ENCODE measurements at places on chromosomes 12 and 14.

- DNase-seq, result no peak
- H3K27me3 ChIP-seq, result no peaks in the 10 kb centered on the region
- H3K4me3 ChIP-seq, result no peak overlapping the region
- H3K36me3 ChIP-seq, result no peaks in the 10 kb centered on the region
- no peak overlapping the region for H3K27ac ChIP-seq
- no peaks in the 10 kb centered on the region for H3K4me1 ChIP-seq
These were observed 153.1 kb downstream of the ALG10B start for GRCh38 chr12:38469715-38470114.

GRCh38 chr12:47634127-47634526 lies 71.7 kb downstream of the RPAP3 start:
- no peak overlapping the region for H3K4me3 ChIP-seq
- peaks cover 60% of the 10 kb centered on the region for H3K36me3 ChIP-seq
- H3K27me3 ChIP-seq, result no peaks in the 10 kb centered on the region
- no peaks in the 10 kb centered on the region for H3K4me1 ChIP-seq

- peaks cover 18% of the 10 kb centered on the region for H3K36me3 ChIP-seq
- H3K4me1 ChIP-seq, result peaks cover 21% of the 10 kb centered on the region
- no peak overlapping the region for H3K27ac ChIP-seq
- no peak overlapping the region for H3K4me3 ChIP-seq
- no peak for DNase-seq
These were observed 80.1 kb downstream of the PLXNC1 start for GRCh38 chr12:94228488-94228907.

DNA sequence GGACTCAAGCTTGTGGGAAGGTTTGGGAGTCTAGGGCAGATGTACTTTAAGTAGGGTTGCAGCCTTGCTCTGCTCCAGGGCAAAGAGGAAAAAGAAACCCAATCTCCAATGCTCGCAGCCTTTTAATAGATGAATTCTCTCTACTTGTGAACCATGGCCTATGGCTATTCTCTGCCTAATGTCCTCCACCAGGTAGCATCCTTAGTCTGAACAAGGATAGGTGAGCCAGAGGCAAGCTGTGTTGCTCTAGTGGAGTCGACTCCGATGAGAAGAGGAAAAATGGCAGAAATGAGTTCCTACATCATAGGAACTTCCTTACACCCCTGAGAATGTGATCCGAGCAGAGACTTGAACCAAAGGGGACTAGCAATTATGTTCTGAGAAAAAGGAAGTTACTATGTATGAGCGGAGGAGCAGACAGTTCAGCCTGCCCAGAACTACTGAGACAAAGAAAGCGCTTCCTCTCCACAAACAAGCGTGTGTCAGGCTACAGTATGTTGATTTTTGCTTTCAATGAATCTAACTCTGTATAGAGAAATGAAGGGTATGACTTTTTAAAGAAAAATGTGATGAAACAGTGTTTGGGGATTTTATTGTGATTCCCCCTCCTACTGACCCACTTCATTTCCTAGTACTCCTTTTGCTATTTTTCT lies 153.6 kb upstream of the ARID2 start:
- peaks cover 32% of the 10 kb centered on the region for H3K4me1 ChIP-seq
- peaks cover 2% of the 10 kb centered on the region for H3K27me3 ChIP-seq
- peak overlapping the region; percentile 95 for H3K27ac ChIP-seq
- H3K4me3 ChIP-seq, result peak overlapping the region; percentile 47

GRCh38 chr12:108685469-108686260 lies 45.7 kb downstream of the CORO1C start:
- peaks cover 27% of the 10 kb centered on the region for H3K4me1 ChIP-seq
- H3K27me3 ChIP-seq, result no peaks in the 10 kb centered on the region
- no peak overlapping the region for H3K4me3 ChIP-seq
- DNase-seq, result no peak
- no peaks in the 10 kb centered on the region for H3K36me3 ChIP-seq
- H3K27ac ChIP-seq, result no peak overlapping the region

DNA sequence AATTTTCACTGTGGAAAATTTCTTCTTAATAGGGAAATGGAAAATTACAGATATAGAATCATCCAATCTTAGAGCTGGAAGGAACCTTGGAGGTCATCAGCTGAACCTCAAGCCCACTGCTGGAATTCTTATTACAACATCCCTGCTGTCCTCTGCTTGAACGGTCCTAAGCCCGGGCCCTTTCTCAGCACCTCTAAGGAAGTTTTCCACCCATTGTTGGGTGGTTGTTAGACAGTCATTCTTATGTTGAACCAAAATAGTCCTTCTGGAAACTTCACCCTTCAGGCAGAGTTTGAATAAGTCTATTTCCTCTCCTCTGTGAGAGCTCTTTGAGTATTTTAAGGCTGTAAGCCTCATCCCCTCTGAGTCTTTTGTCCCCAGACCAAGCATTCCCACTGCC lies 70.7 kb downstream of the ZFP36L1 start:
- H3K4me1 ChIP-seq, result peaks cover 14% of the 10 kb centered on the region
- H3K27ac ChIP-seq, result no peak overlapping the region
- no peaks in the 10 kb centered on the region for H3K36me3 ChIP-seq
- no peak overlapping the region for H3K4me3 ChIP-seq
- H3K27me3 ChIP-seq, result no peaks in the 10 kb centered on the region

- H3K27ac ChIP-seq, result no peak overlapping the region
- H3K27me3 ChIP-seq, result peaks cover 13% of the 10 kb centered on the region
- no peak overlapping the region for H3K4me3 ChIP-seq
These were observed 26.6 kb downstream of the GPRC5D start for GRCh38 chr12:12925388-12925787.

Measured in naive B cell (primary cell).